ENCODE measurements at places on chromosomes 6 and 20.

DNA sequence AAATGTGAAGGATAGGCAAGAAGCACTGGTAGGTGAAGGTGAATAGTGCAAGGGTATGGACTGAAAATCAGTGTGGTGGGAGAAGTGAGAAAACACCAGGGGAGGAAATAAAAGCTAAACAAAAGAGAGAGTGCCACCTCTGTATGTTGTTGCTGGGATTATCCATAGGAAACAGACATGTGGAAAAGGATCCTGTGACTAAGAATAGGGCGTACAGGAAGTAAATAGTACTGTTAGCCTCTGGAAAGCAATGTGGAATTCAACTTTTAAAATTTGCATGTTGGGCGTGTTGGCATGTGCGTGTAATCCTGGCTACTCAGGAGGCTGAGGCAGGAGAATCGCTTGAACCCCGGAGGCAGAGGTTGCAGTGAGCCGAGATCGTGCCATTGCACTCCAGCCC is 661.7 kb downstream of the KIF16B start:
- DNase-seq: no peak

- no peak for DNase-seq
Observed at GRCh38 chr6:38355519-38355918, 284.2 kb downstream of the BTBD9 start.

DNA sequence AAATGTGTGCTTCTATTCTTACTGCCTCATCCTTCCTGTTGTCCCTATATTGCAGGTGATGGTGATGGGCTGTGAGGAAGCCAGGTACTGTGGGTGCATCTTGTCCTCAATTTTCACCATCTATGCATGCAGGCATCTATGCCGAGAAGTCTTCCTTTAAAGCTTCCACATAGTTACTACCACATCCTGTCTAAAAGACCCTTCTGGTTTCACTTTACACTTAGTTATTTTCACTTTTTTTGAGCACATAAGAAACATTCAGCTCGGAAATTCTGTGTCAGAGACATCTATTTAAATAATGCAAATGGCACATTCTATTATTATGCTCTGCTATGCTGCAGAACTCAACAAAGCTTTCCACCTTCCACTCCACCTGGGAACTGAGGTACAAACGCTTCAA is 28.2 kb upstream of the FABP7 start:
- DNase-seq: no peak

GRCh38 chr6:110042670-110043296 is 64.7 kb downstream of the GPR6 start:
- DNase-seq: no peak

- DNase-seq: no peak
Observed at GRCh38 chr20:49989234-49990065, 6.7 kb downstream of the SNAI1 start.

- DNase-seq: no peak
Observed at GRCh38 chr6:142518126-142518525, 216.3 kb downstream of the ADGRG6 start.

GRCh38 chr6:157420497-157420896 is 39.5 kb downstream of the ZDHHC14 start:
- DNase-seq: no peak
